ENCODE measurements at places on chromosomes 6 and 20.

DNA sequence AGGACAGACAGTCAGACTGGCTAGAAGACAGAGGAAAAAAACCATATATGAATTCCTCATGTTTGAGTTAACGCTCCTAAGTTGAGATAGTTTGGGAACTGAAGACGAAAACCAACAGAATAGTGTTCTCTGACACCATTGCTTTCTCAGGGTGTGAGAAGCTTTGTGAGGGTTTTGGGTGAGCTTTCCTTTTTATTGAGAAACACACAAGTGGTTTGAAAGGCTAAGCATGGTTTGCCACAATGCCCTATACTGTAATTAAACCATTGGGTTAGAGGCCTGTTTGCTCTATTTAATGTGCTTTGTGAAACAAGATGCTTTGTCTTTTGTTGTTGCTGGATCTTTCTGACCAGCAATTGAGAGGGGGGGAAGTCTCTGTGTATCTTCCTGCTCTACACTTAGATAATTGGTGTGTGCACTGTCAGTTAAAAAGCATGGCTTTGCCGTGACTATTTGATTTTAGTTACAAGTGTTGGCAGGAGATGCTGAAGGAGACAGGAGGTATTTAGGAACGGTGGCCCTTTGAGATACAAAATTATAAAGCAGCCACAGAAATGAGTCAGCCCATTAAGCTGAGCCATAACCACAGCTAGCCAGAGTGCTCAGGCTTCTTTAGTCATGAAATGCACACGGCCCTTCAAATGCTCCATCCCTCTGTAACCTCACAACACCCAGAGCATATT, 273.0 kb upstream of the PREP start:
- DNase-seq, result no peak

DNA sequence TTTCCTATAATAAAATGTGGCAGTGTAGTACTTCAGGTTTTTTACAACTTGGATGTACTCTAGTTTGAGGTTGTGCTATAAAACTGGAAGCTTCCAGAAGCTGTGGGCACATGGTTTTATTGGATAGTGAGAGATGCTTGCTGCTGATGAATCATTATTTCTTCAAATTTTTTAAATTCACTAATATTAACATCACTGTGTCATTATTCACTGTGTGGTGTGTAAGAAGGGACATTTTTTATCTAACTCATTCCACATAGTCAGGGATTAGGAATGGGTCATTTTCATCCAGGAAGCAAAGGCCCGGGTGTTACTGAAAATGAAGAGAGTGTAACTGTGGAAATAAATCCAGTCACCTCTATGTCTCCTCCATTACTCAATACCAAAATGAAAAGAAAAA, 421.0 kb downstream of the TENT5A start:
- DNase-seq, result no peak

- no peak for DNase-seq
Observed at GRCh38 chr6:105862936-105863607, 223.1 kb upstream of the PRDM1 start.

- no peak for DNase-seq
Observed at GRCh38 chr6:155408981-155409380, 46.7 kb downstream of the NOX3 start.

Measured in effector CD8-positive, alpha-beta T cell (primary cell).